Effector memory CD4-positive, alpha-beta T cell (primary cell): ENCODE measurements at places on chromosomes 2 and 18.

- no peak for DNase-seq
- H3K36me3 ChIP-seq, result no peaks in the 10 kb centered on the region
- H3K4me1 ChIP-seq, result no peaks in the 10 kb centered on the region
Observed at GRCh38 chr2:67159929-67160328, 237.2 kb upstream of the ETAA1 start.

GRCh38 chr2:64477979-64478378 lies 24.0 kb downstream of the LGALSL start:
- no peak for DNase-seq
- no peak overlapping the region for H3K27ac ChIP-seq
- no peaks in the 10 kb centered on the region for H3K27me3 ChIP-seq

DNA sequence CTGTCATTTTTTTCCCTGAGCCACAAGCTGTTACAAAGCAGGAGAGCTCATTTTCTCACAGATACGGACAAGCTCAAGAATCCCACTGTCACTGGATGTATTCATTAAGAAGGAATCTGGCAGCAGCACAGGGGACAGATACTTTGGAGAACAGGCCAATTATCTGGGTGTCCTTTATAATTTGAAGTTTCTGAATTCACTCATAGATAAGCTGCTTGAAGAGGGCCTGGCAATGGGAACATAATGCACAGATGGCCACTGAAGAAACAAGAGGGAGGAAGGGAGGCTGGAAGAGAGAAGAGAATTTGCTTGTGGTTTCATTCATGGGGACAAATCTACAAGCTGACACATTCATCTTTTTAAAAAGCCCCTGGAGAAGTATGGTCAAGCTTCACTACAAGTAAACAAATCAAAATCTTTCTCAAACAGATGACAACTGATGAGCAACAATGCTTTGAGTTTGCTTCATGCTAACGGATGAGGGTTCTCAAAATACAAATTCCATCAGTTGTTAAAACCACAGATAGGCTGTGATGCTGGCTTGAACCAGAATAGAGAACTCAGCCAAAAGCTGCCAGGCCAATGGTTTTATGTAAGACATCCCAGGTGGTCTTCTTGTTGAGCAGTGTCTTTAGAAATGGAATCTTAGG lies 11.9 kb downstream of the BCL2 start:
- peak overlapping the region; percentile 48 for H3K27ac ChIP-seq
- DNase-seq, result no peak
- H3K4me1 ChIP-seq, result peaks cover 38% of the 10 kb centered on the region
- H3K4me3 ChIP-seq, result no peak overlapping the region
- H3K36me3 ChIP-seq, result no peaks in the 10 kb centered on the region

GRCh38 chr18:22060361-22060760 lies 109.0 kb upstream of the GATA6 start:
- no peaks in the 10 kb centered on the region for H3K4me1 ChIP-seq
- H3K36me3 ChIP-seq, result no peaks in the 10 kb centered on the region
- no peak for DNase-seq
- H3K4me3 ChIP-seq, result no peak overlapping the region

DNA sequence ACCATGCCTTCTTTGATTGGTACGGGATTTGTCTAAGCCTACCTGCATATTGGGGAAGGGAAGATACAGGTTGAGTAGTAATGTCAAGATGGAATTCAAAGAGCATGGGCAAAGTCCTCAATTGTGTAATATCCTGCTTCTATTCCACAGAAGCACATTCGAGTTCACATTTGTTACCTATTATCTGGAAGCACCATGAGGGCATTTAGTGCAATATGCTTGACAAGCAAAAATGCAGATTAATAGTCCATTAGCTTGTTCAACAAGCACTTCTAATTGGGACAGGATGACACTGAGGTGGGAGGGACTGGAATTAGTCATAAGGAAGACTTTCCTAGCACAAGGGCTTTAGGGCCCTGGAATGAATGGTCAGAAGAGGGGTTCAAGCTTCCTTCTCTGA lies 40.5 kb downstream of the MYO5B start:
- no peak for DNase-seq
- H3K27ac ChIP-seq, result no peak overlapping the region
- no peaks in the 10 kb centered on the region for H3K36me3 ChIP-seq
- H3K4me1 ChIP-seq, result no peaks in the 10 kb centered on the region
- H3K4me3 ChIP-seq, result no peak overlapping the region

DNA sequence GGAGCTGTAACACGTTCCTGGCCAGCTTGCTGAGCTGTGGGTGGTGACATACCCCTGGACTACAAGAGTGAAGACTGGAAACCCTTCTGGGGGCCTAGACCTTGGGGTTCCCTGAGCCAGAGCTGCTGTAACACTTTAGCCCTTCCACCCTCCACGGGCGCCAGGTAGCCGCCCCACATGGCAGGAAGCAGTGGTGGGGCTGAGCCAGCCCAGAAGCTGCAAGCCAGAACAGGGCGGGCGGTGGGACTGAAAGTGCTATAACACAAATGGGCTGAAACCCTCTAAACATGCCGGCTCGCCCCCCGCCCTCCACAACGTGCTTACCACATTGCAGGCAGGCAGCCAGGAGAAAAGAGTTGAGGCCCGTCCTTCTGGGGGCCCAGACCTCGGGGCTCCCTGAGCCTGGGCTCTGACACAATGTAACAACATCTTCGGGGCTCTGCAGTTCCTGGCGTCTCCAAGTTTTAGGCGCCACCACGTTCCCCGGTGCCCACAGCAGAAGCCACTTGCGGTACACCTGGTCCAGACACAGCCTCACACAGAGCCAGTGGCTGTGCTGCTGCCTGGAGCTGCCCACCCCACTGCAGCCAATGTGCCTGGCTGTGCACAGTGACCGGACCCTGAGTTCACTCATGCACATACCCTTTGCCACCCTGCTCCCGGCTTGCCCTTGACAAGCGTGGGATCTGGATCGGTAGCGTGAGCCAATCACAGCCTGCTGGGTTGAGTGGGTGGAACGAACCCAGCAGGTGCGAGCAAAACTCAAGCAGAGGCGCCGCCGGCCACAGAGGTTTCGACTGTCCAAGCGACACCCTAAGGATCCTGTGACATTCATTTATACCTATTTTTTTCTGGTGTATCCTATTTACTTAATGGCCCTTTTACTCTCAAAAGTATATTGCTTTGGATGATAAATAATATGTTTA lies 127.4 kb upstream of the FHL2 start:
- H3K4me1 ChIP-seq, result no peaks in the 10 kb centered on the region
- DNase-seq, result no peak
- no peak overlapping the region for H3K27ac ChIP-seq
- no peak overlapping the region for H3K4me3 ChIP-seq

GRCh38 chr2:182717416-182717815 lies 1.4 kb downstream of the DNAJC10 start:
- H3K36me3 ChIP-seq, result peaks cover 4% of the 10 kb centered on the region
- no peak overlapping the region for H3K27ac ChIP-seq
- no peak for DNase-seq

GRCh38 chr2:37652199-37652640 lies 19.2 kb downstream of the CDC42EP3 start:
- peak overlapping the region; percentile 42 for H3K27ac ChIP-seq
- H3K36me3 ChIP-seq, result peaks cover 6% of the 10 kb centered on the region
- H3K4me3 ChIP-seq, result no peak overlapping the region
- DNase-seq, result no peak

DNA sequence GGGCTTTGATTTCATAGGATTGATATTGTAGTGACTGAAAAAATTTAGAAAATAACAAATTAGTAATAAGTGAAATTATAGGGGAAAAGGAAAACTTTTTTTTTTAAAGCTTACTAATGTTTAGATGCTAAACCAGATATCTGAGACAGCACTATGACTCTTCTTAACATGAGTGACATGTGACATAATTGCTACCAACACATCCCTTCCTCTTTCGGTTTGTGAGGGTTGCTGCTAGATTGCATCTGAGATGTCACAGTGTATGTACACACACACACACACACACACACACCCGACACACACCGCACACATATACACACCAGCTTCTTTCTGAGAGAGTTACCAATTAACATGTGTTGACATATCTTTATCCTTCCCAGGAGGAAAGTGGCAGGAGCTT lies 18.0 kb downstream of the RAPGEF4 start:
- no peaks in the 10 kb centered on the region for H3K36me3 ChIP-seq
- H3K4me3 ChIP-seq, result no peak overlapping the region
- H3K27me3 ChIP-seq, result no peaks in the 10 kb centered on the region
- DNase-seq, result no peak
- H3K4me1 ChIP-seq, result no peaks in the 10 kb centered on the region

DNA sequence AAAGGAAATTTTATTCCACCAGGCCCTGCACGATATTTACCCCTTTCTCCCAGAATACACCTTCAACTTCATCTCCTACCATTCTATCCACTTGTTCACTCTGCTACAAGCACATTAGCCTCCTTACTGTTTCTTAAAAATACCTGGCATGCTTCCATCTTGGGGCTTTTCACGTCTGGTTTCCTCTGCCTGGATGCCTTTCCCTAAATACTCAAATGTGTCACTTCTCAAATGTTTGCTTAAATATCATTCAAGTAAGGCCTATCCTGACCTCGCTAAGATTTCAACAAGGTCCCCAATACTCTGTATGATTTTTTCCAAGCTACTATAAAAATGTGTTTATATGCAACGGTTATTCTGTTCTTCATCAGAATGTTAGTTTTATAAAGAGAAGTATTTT lies 433.0 kb upstream of the CHAC2 start:
- no peak overlapping the region for H3K4me3 ChIP-seq
- no peak overlapping the region for H3K27ac ChIP-seq
- H3K4me1 ChIP-seq, result no peaks in the 10 kb centered on the region
- no peaks in the 10 kb centered on the region for H3K27me3 ChIP-seq

DNA sequence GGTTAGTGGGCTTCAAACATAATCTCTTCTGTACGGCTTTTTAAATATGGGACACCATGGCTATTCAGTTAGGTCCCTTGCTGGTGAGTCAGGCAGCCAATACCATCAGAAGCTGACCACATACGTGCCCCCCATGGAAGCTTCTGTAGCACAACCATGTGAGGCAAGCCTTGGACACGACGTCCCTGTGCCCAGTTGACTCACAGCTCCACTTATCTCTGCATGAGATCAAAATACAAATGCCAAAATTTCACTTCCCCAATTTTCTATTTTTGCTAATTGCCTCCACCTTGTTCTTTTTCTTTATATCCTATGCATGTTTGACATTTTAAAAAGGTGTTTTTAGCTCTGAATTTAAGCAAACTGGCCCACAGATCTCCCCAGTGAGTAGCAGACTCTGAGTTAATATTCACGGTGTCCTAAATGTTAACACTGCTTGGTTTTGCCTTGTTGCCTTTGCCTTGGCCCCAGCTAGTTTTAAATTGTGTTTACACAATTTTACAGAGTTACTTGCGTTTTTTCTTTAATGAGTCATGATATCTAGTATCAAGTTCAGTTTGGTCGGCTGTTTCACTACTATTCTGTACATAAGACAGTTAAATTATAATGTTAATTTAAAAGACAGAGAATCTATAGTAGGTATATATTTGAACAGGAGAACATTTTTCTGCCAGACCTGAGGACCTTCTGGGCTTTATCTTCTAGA lies 77.5 kb downstream of the CDCA7 start:
- H3K27me3 ChIP-seq, result no peaks in the 10 kb centered on the region
- H3K36me3 ChIP-seq, result no peaks in the 10 kb centered on the region
- H3K27ac ChIP-seq, result no peak overlapping the region
- no peaks in the 10 kb centered on the region for H3K4me1 ChIP-seq

- H3K36me3 ChIP-seq, result no peaks in the 10 kb centered on the region
- H3K4me3 ChIP-seq, result no peak overlapping the region
- no peaks in the 10 kb centered on the region for H3K4me1 ChIP-seq
Observed at GRCh38 chr2:196407675-196408264, 231.7 kb upstream of the CCDC150 start.

DNA sequence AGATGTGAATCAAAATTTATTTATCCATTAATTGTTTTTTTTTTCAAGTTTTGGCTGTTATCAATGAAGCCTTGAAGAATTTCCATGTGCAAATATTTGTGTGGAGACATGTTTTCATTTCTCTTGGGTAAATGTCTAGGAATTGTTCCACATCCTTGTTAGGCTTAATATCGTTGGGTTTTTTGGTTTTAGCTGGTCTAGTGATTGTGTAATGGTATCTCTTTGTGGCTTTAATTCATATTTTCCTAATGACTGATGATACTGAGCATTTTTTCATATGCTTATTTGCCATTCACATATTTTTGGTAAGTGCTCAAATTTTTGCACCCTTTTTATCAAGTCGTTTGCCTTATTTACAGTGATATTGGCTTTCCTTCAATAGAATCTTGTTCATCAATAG lies 250.3 kb upstream of the EPHA4 start:
- no peak overlapping the region for H3K27ac ChIP-seq
- no peaks in the 10 kb centered on the region for H3K4me1 ChIP-seq
- no peak overlapping the region for H3K4me3 ChIP-seq
- H3K36me3 ChIP-seq, result no peaks in the 10 kb centered on the region

- no peak for DNase-seq
- H3K27ac ChIP-seq, result no peak overlapping the region
- H3K27me3 ChIP-seq, result no peaks in the 10 kb centered on the region
- H3K36me3 ChIP-seq, result no peaks in the 10 kb centered on the region
- no peaks in the 10 kb centered on the region for H3K4me1 ChIP-seq
Observed at GRCh38 chr2:100184055-100184737, 41.8 kb upstream of the AFF3 start.

GRCh38 chr2:241974851-241975592 lies 105.5 kb downstream of the RTP5 start:
- no peak overlapping the region for H3K4me3 ChIP-seq
- H3K4me1 ChIP-seq, result no peaks in the 10 kb centered on the region
- DNase-seq, result no peak
- no peaks in the 10 kb centered on the region for H3K27me3 ChIP-seq
- no peak overlapping the region for H3K27ac ChIP-seq
- peaks cover 21% of the 10 kb centered on the region for H3K36me3 ChIP-seq

DNA sequence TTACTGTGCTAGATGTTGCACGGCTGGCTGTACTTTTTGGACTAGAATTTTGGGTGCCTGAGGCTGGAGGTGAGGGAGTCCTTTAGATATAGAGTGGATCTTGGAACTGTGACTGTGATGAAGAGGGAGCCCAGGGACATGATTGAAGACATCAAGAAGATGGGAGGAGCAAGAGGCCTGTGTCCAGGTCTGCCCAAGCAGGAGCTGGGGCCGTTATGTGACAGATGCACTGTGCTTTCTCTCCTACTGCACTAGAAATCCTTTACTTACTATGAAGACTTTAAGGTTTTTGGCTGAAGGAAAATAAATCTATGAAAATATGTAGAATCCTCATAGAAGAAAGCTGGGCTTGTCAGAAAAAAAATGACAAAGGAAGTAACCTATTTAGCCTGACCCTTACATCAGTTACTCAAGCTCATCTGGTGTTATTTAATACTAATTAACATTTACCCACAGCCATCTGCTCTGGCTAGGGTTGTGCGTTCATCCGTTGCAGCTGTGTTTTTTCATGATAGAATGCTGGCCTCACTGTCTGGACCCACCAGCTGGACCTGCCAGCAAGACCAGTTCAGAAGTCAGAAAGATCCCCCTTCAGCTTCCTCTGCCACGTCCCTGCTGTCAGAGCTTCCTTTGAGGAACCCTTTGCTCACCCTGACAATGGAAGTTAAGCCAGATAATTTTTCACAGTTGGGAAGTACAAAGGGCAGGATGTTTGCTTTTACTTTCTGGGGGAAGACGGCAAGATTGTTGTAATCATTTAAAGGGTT lies 16.7 kb downstream of the TSN start:
- no peak for DNase-seq
- no peaks in the 10 kb centered on the region for H3K4me1 ChIP-seq
- no peak overlapping the region for H3K4me3 ChIP-seq
- H3K27me3 ChIP-seq, result no peaks in the 10 kb centered on the region
- no peak overlapping the region for H3K27ac ChIP-seq
